ENCODE measurements at places on chromosomes 2 and 18. TPM values are rescaled to one million over a fixed set of nuclear protein-coding genes. Genes with fewer than 3 reads are reported as not detected.
A peak's percentile ranks its signal among the peaks of the same experiment; 100 is the strongest.

Gene RAPH1
- 40.3 TPM for total RNA-seq

Gene SLC9A4
- 0.04 TPM for total RNA-seq

- peak; percentile 99 for DNase-seq
These were observed at the start of gene SLC39A10 for GRCh38 chr2:195656859-195657633. Gene SLC39A10 (plus strand): TSS chr2:195657226. CDS start chr2:195680043, 22,817 bp downstream.

DNA sequence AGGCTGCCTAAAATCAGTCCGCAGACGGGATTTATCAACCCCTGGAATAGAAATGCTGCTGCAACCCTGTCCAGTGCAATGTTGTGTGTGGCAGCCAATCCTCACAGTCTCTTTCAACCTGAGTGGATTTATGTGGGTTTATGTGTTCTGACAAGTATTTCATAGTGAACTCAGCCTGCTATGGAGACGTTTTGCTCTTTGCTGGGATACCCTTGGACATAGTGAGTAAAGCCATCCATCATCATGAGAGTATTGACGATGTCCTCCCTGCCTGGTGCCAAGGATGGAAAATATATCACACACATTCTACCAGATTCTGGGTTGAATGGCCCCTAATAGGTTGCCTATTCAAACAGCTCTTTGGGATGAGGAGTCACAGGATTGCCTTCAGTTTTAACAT lies 219.1 kb downstream of the SOCS6 start:
- DNase-seq = no peak

- no peak for DNase-seq
These were observed 20.1 kb downstream of the FIGN start for GRCh38 chr2:163715668-163716067.

All from PC-3 (cell line).